Spleen (tissue), 13 donors: ENCODE measurements at places on chromosomes 2 and 18.

GRCh38 chr2:217948897-217949296, 53.9 kb downstream of the TNS1 start:
- DNase-seq = peak; percentile 54

DNA sequence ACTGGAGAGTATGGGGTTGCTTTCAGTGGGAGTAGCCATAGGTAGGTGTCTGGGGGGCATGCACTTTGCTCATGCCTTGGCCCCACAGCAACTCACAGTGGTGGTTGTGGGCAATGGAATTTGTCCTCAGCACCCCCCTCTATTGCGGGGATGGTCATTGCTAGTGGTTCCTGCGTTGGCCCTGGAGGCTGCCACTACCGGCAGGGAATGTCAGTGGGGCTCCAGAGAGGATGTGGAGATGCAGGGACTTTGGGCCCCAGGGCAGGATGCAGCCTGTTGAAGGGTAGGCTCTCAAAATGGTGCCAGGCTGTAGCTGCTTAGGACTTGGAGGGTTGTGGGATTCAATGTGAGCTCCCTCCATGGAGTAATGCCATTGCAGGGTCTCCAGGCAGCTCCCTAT, 125.0 kb downstream of the XRCC5 start:
- no peak for DNase-seq

DNA sequence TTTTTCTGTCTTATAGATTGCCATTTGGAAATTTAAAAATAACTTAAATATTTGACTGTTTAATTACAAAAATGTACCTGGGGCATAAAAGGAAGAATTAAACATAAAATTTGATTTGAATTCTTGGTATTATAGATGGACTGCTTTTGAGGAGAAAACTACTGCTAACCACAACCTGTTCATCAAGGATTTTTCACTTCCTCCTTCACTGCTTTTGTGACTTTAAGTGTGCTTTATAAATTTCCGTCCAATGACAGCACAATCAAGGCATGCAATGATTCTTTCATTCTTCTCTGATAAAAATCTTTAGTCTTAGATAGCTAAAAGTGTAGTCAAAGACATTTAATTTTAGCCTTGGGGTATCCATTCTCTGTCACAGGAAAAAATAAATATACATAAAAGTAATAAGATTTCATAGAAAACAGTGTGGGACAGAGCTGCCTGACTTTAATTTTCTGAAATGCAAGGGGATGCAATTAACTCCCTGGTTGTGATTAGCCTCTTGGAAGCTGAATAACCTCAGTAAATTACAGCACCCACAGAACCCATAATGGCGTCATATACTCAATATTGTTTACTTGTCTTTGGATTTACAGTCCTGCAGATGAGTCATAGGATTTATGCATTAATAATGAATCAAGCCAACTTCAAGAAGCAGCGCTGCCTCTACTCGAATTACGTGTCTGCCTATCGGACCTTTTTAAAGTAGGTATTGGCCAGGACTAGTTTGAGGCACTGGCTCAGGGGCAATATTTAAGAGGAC, 587.9 kb downstream of the NRXN1 start:
- DNase-seq = no peak

DNA sequence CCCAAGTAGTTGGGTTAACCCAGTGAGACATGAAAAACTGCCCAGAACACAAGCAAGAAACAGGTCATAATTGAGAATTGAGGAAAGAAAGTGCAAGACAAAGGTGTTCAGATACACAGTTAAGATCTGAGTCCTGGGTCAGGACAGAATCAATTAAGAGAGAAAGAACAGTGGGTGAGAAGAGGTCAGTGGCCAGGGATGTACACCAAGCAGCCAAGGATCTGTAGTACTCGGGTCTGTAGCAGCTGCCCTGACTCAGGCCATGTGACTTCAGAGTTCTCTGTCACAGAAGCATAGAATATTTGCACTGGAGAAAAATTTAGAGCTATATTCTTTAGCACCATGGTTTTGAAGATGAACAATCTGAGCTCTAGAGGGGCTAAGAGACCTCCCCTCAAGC, 141.6 kb downstream of the SLC8A1 start:
- DNase-seq = no peak

- peak; percentile 78 for DNase-seq
Measured at GRCh38 chr18:48408727-48409590, at the start of gene ZBTB7C. Gene ZBTB7C (minus strand): TSS chr18:48409383.

- DNase-seq = no peak
Measured at GRCh38 chr2:223457301-223457700, 144.9 kb downstream of the SCG2 start.

DNA sequence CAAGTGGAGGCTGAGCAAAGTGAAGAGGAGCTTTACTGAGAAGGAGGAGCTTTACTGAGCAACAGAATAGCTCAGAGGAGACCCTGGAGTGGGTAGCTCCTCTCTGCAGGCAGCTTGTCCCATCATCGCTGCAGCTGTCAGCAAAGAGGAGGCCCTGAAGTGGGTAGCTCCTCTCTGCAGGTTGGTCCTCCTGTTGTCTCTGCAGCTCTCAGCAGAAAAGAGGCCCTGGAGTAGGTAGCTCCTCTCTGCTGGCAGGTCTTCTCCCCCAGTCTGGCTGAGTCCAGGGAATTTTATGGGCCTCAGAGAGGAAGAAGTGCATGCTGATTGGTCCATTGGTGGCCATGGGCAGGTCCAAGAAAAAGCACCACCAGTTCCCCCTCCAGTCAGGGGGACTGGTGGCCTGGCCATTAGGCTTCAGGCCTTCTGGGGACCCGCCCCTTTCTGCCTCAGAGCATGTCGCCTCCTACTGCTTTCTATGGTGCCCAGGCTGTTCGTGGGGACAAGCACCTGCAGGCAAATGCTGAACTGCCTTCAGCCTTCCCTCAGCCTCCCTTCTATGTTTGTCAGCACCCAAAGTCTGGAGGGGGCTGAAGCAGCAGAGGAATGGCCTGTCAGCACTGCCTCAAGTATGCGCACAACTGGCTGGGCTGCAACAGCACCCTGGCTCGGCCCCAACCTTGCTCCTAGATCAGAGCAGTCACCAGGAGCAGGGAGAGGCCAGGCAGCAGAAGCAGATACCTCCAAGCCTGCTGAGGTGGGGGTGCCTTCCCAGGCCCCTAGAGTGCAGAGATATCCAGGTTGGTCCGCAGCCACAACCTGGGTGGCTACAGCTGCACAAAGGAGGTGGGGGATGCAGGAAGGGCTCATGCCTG, 5.9 kb downstream of the ZSCAN30 start:
- DNase-seq = no peak

DNA sequence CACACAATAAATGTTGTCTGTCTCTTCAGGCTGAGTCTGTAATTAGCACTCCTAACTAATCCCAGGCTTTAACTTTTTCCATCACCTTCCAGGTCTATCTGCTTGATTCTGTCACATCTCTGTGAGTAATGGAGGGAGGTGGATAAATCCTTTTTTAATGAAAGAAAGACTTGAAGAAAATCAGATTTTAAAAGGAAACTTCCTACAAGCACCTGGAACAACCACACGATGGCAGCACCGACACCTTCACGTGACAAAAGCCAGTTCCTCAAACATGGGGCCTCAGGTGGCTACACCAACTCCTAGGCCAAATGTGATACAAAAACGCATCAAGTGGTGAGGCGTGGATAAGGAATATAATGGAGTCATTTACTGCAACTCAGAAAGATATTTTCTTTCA, 41.8 kb downstream of the TGFBRAP1 start:
- DNase-seq = no peak

GRCh38 chr18:32040936-32041335, 22.3 kb downstream of the RNF125 start:
- DNase-seq = no peak

- no peak for DNase-seq
Measured at GRCh38 chr2:108570416-108570815, 36.1 kb downstream of the LIMS1 start.

- DNase-seq = no peak
Measured at GRCh38 chr18:31097666-31098065, 4.6 kb downstream of the DSC2 start.

DNA sequence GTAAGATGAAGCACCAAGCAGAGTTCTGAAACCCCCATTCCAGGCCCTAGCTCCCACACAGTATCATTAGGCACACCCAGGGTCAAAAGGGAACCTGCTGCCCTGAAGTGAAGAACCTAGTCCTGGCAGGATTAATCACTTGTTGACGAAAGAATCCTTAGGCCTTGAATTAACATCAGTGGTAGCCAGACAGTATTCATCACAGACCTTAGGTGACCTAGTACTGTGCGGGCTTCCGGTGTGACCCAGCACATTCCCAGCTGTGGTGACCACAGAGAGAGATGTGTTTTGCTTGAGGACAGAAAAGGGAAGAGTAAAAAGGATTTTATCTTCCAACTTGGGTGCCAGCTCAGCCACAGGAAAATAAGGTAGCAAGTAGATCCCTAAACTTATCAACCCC, 1071.4 kb upstream of the FAM98A start:
- no peak for DNase-seq

- peak; percentile 69 for DNase-seq
Measured at GRCh38 chr2:20012282-20013125, at the start of gene MATN3. Gene MATN3 (minus strand): TSS chr2:20012668. CDS start chr2:20012631, 37 bp downstream.

DNA sequence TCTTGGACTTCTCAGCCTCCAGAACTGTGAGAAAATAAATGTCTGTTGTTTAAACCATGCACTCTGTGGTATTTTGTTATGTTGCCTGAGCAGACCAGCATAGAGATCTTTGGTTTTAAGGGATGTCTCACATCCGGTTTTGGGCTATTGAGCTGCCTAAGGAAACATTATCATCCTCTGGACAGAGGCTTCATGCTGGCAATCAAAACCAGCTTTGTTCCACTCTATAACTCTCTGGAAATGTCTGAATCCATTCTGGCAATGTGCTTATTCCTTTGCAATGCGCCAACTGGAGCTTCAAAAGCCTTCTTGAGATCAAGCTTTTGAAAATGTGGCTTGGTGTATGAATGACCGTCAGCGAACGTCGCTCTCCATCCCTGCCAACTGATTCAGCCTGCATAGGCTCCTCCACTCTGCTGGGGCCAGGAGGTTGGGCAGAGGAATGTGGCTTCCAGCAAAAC, 183.6 kb upstream of the MGAT5 start:
- no peak for DNase-seq

DNA sequence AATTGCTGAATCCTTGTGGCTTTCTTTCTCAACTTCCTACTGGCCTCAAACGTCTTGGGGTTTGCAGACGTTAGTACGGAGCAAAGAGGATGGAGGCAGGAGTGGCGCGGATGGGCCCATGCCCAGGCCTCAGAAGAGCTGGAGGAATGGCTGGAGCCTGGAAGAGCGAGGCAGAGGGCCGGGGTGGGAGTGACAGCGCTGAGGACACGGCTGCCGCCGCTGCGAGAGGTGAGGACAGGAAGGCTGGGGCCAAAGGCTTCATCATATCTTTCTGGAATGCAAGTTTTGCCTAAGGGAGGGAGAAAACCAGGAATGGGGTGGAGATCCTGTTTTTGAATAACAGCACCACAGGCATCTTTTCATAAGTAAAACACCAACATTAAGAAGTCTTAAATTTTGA, 178.5 kb upstream of the SESTD1 start:
- peak; percentile 69 for DNase-seq

DNA sequence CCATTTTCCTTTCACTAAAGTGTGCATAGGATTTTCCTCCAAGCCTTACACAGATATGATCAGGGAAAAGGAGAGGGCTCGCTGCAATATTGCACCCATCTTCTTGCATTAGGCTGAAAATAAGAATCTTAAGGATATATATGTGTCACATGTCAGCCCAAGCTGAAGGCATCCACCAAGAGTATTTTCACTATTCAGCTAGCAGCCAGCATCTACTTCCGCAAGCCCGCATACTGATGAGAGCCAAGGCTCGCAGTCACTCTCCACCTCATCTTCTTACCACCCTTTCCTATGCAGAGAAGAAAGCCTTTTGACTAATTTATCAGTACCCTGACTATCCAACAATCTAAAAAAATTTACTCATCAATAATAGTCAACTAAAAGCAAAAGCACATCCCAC, 6.1 kb downstream of the TMEM163 start:
- DNase-seq = no peak

DNA sequence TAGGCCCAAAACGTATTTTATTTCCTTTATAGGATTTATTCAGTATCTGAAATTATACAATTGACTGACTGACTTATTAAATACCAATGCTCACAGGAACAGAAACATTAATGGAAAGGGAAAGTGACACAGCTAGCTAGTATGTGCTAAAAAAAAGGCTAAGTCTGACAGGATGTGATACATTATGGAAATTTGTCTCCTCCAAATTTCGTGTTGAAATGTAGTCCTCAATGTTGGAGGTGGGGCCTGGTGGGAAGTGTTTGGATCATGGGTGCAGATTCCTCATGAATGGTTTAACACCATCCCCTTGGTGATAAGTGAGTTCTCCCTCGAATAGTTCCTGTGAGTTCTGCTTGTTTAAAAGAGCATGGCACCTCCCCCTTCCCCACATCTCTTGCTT, 70.6 kb upstream of the WDR75 start:
- DNase-seq = no peak

DNA sequence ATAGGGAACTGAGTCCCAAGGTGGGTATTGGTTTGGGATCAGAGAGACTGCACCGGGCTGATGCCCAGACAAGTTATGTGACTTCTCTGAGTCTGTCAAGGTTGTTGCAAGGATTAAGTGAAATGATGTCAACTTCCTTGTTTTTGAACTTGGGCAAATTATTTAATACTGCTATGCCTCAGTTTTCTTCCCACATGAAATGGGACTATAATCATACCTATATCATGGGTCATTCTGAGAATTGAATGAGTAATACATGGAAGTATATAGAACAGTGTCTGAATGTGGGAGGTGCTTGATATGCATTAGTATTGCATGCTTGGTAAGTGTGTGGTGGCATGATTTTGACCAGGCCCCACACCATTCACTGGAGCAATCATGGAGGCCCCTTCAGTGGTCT, 99.0 kb downstream of the PRKCE start:
- no peak for DNase-seq

DNA sequence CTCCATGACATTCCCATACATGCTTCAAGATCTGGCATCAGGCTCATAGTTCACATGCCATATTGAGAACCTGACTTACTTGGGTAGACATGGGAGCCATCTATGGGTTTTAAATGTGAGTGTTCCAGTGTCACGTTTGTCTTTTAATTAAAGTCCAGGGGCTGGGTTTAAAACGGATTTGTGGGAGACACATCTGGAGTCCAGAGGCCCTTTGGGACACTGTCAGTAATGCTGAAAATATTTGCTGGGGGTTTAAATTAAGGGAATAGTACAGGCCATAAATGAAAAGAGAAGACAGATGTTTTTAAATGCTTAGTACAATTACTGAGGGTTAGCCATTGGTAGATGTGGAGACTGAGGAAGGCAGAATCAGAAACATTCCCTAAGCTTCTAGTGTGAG, 478.0 kb downstream of the PID1 start:
- DNase-seq = no peak

DNA sequence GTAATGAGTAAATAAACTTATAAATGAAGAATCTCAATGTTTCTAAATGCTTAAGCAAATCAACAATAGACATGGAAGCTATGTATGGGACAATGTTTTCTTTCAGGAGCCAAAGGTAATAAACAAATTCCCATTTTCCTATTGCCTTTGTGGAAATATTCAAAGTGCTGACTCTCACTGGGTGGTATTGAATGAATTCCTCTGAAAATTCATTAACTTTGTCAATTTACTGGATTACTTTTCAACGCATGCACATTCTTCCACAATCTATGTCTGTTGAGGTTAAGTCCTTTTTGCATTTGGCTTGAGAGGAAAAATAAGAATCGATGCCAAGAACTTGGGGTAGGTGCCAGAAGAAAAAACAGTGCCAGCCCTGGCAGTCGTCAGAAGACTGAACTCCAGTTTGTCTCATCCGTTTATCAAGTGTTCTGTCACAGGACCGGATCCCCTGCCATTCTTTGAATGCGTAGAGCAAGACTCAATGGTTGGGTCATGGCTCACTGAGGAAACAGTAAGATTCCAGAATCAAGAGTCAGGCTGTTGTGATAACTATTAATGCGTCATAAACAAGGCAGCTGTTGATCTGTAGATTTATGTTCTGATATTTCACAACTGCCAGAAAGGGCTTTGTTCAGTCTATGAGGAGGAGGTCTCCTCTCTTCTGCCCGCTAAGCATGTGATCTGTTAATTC, 133.3 kb downstream of the GFPT1 start:
- DNase-seq = no peak
